ENCODE measurements at places on chromosomes 11 and 22.

GRCh38 chr11:44788536-44789261 lies 61.9 kb downstream of the TSPAN18 start:
- no peak for DNase-seq

DNA sequence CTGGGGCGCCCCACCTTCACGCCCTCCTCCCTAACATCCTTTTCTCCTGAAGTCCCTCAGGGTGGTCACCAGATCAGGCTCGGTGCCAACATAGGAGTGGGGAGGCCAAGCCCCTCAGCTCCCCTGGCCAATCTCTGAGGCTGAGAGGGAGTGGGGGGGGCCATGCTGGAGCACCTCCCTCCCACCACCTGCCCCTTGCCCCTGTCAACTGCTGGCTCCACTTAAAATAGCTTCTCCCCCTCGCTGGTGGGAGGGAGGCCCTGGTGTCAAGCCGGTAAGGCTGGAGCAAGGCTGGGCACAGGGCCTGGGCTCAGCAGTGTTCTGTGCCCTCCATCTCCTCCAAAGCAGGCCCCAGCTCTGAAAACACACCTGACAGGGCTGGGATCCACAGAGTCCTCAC lies 4.9 kb downstream of the PLXNB2 start:
- no peak for DNase-seq

- DNase-seq = no peak
Observed at GRCh38 chr11:69521457-69521856, 40.0 kb downstream of the LINC01488 start.

DNA sequence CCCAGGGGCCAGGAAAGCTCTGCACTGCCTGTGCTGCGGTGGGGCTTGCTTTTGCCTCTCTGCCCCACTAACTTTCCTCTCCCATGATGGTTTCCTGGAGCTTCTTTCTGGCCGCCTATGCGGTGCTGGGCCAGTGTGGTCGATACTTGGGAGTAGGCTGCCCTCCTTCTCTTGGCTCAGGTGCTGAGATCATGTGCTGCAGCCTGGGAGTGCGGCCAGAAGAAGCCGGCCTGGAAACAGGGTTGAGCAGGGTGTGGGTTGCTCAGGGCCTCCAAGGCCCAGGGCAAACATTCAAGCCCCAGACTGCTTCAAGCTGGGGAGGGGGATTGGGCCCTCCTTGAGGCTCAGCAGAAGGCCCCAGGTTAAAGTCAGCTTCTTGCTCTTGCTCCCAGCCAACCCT lies 125.0 kb downstream of the NTM start:
- no peak for DNase-seq

All from stimulated activated CD8-positive, alpha-beta memory T cell treated with anti-CD3 and anti-CD28 coated beads, Interleukin-4, amount 100 ng/mL, for 24 hours (primary cell).